ENCODE measurements at places on chromosomes 13 and 19. TPM values are rescaled to one million over a fixed set of nuclear protein-coding genes. Genes with fewer than 3 reads are reported as not detected.

Gene ACER1
- not detected for total RNA-seq

Gene ZNF729
- 1.6 TPM for total RNA-seq

Gene REEP6
- total RNA-seq, result 349 TPM

Gene DIAPH3
- total RNA-seq, result 2.4 TPM

Gene ZNF575
- 2.0 TPM for total RNA-seq

Gene MEDAG
- 13.0 TPM for total RNA-seq

Gene ACP7
- total RNA-seq, result 0.80 TPM

Gene SPATA13
- 85.2 TPM for total RNA-seq

Gene ZNF160
- 26.0 TPM for total RNA-seq

Gene NCR1
- total RNA-seq, result 0.34 TPM

Gene LILRA5
- not detected for total RNA-seq

Gene URAD
- not detected for total RNA-seq

Gene NLRP4
- not detected for total RNA-seq

Gene ZNF573
- 5.9 TPM for total RNA-seq

Gene SLC10A2
- total RNA-seq, result not detected

Gene PPAN
- 27.6 TPM for total RNA-seq
